ENCODE measurements at places on chromosomes 4 and X.

DNA sequence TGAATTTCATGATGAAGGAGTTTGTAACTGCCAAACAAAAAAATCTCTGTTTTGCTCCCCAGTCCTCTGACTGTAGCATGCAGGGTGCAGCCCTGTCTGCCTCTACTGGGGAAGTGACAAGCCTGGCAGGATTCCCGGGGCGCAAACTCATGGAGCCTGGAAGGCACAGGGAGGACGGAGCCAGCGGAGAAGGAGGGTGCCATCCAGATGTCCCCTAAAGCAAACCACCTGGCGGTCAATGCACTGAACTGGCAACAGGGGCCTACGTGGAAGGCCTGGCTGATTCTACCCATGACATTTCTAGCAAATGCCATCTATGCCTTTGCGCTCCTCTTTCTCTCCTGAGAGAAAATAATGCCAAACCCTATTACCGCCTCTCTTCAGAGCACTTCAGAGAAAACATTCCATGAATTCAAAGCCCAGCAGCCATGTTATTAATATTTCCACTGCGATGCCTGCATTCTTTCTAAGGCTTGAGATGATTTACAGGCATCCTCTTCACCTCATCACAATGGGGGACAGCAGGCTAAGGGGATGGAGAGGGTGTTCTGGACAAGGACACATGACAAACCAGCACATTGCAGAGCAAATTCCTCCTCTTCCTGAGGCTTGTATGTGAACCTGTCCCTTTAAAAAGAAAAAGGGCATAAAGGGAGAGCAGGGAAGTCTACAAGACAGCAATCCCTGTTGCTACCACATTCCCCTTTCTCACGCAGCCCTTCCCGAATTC, 329.3 kb upstream of the NOCT start:
- DNase-seq: no peak

GRCh38 chrX:29903360-29903759, 312.0 kb upstream of the MAGEB2 start:
- DNase-seq: no peak

DNA sequence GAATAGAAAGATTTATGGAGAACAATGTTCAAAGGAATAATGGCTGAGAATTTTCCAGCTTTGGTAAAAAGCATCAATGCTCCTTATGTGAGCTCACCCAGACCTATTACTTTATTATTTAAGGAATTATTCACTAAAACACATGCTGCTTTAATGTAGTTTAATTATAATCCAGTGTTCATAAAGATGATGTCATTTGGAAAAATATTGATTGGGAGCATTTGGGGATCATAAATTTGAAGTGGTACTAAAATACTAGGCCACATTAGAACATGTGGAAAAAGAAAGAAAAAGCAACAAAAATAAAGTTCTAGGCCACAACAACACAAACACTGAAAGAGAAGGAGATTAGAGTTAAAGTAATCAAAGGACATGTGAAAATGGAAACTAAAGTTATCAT, 20.0 kb downstream of the SLC38A5 start:
- DNase-seq: no peak

GRCh38 chr4:2868877-2869487, 25.3 kb downstream of the ADD1 start:
- DNase-seq: no peak

DNA sequence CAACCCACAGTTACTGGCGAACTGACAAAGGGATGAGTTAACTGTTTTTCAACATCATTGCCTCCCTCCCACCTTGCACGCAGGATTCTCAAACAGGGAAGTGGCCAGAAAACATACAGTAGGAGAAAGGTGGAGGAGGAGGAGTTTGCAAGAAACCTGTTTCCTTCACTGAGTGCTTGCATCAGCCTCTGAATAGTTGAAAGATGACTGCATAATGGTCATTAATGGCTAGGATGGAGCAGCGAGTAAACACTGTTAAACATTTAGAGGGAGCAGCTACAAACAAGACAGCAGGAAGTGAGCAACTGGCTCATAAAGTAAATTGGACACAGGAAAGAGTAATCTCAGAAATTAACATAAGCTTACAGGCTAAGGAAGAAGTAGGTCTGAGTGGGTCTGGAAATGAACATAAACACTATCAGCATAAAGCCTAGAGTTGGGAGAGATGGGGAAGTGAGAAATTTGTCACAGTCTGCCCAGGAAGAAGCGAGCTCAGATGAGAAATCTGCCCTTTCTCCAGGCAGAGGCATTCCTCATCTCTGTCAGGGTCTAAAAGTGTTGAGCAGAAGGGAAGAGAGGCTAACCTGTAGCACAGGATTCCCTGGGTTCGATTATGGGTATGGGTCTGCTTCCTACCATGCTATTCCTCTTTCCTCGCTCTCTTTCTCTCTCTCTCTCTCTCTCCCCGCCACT, 38.6 kb downstream of the TRPC5OS start:
- no peak for DNase-seq

GRCh38 chr4:141022111-141022695, 111.1 kb downstream of the RNF150 start:
- no peak for DNase-seq

GRCh38 chr4:149980941-149981340, 97.3 kb upstream of the DCLK2 start:
- peak; percentile 12 for DNase-seq

GRCh38 chr4:82913305-82913704, 12.8 kb downstream of the THAP9 start:
- no peak for DNase-seq

GRCh38 chr4:16606691-16607090, 291.8 kb downstream of the LDB2 start:
- no peak for DNase-seq

DNA sequence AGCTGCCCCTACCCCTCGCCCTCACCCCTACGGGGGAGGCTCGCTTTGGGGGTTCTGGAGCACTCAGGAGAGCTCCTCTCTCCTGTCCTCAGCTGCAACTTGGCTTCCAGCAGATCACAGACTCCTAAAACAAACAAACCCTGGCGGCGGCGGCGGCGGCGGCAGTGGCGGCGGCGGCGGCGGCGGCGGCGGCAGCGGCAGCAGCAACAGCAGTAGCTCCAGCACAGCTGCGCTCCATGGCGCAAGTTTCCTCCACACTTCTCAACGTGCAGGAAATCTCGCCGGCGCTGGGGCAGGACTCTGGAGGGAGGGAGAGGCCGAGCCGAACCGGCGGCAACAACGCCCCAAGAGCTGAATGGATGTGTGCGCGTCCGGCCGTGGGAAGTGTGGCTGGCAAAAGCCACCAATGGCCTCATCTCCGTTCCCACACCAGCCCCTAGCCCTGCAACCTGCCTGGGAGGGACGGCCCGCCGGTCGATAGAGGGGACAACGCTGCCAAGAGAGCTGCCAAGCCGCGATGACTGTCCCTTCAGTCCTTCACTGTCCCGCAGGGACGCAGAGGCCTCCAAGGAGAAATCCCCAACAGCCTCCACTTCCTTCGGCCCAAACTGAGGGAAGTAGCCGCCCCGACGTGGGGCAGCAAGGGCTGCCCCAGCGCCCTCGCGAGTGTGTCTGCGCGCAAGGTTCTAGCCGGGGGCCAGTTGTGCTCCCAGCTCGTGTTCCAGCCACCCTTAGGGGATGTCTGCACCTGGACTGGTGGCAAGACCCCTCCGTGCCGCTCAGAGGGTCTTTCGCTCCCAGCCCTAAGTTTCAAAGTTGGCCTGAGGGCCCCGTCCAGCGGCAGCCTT, 775 bp downstream of the SHROOM4 start:
- DNase-seq: no peak

DNA sequence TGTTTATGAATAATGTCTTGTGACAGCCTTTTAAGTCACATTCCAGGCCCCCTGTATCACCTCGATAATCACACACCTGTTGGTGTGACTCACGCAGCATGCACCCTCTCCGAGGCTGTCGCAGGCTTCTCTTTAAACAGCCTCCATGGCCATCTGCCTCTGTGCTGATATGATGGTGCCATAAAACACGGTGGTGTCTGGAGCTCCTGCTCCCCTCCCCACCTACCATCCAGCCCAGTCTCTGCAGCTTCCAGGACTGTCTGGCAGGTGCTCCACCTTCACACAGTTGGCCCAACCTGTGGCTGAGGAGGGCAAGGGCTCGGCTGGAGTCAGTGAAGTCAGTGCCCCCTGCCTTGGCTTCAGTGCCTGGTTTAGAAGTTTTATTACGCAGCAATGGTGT, 173.8 kb upstream of the RPL34 start:
- no peak for DNase-seq

GRCh38 chrX:32141841-32142240, 1069.5 kb downstream of the DMD start:
- DNase-seq: no peak

DNA sequence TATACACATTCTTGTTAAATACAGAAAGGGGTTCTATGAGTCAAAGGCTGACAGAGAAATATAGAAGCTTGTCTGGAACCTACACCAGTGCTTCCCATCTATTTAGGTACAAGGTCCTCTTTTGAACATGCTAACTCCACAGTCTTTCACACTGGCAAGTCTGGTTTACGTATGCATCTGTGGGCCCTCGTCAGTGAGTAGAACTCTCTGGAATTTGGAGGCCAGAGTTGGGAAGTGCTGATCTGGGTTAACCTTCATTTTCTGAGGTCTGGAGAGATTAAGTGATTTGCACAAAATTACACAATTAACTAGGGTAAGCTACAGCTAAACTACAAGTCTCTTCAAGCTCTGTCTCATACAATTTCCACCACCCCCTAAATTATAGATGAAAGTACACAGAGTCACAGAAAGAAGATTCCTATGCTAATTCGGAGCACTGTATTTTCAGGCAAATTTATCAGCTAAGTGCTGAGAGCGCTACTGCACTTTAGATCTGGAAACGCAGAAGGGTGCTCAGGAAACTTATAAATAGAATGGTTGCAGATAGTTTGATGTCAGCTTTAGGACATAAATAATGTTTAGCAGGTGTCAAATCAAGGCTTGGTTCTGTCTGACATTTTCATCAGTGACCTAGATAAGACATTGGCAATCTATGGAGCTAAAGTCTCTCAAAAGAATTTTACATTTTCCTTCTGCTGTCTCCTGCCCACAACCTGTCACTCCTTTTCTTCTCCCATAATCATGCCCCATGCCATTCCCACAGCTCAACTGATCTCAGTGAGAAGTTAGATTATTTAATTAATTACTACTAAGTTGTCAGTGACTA, 43.0 kb upstream of the PDLIM5 start:
- no peak for DNase-seq

DNA sequence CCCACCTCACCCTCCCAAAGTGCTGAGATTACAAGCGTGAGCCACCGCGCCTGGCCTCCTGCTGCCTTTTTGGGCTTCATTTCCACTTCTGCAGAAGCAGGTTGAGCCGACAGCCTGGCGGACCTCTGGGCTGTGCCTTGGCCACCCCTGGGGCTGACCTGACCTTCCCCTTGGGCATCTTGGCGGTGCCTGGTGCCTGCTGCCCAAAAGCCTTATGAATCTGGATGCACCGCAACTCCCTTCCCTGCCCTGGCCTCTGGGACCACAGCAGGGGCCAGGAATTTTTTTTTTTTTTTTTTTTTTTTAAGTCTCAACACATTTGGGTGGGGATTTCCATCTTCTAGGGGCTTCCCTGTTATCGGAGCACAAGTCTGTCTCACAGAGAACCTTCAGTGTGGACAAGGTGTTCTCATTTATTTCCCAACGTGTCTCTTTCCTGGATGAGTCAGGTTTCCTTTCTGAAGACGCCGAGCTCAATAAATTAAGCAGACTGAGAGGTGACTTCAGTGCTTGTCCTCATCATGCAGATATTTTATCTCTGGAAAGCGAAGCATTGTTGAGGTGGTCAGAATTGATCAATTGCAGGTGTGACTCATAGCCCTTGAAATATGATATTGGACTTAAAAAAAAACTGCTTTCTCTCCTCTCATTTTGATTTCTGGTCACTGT, 79.7 kb downstream of the SHROOM2 start:
- DNase-seq: no peak

- DNase-seq: no peak
Observed at GRCh38 chr4:2258091-2259035, 3.5 kb downstream of the MXD4 start.

DNA sequence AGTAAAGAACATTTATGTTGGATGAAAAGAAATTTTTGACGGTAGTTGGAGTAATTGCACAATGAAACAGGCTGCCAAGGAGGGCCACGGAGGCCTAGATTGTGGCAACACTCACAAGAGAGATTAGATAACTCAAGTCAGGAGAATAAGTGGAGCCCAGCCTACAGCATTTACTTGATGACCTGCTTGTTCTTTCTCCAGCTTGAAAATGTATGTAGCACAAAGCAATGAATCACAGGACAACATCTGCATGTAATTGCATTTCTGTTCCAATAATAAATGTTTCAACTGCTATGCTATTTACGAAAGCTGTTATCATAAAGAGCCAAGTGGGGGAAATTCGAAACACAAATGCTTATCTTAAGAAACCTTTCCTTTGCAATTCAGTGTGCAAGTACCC, 221.2 kb upstream of the MID1 start:
- DNase-seq: no peak

Measured in CD4-positive, alpha-beta T cell treated with Interferon alpha-2 for 1 hour (primary cell).